ENCODE measurements at places on chromosomes 2 and 18. TPM values are rescaled to one million over a fixed set of nuclear protein-coding genes. Genes with fewer than 3 reads are reported as not detected.

DNA sequence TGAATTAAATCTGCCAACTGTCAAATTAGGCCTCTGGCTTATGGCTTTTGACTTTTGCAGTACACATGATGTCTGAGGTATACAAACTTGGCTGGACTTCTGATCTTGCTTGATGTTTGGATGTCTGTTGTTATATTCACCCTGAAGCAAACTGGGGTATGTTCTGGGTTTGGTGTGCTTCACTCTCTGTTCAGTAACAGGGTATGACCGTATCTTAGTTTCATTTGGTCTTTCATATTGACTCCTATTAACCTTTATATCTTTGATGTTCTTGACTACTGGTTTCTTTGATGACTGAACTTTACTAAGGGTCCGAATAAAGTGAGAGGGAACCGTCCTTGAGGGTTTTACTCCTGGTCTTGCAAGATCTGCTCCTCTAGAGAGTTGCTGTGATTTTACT, 8.2 kb downstream of the CKAP2L start:
- H3K4me3 ChIP-seq = no peak overlapping the region
- no peaks in the 10 kb centered on the region for H3K4me1 ChIP-seq
- H3K27ac ChIP-seq = no peak overlapping the region
- DNase-seq = no peak

- H3K4me3 ChIP-seq = no peak overlapping the region
- no peaks in the 10 kb centered on the region for H3K27me3 ChIP-seq
- H3K27ac ChIP-seq = no peak overlapping the region
- H3K4me1 ChIP-seq = no peaks in the 10 kb centered on the region
- H3K36me3 ChIP-seq = no peaks in the 10 kb centered on the region
- no peak for DNase-seq
Observed at GRCh38 chr2:20185176-20186022, 39.5 kb downstream of the SDC1 start.

DNA sequence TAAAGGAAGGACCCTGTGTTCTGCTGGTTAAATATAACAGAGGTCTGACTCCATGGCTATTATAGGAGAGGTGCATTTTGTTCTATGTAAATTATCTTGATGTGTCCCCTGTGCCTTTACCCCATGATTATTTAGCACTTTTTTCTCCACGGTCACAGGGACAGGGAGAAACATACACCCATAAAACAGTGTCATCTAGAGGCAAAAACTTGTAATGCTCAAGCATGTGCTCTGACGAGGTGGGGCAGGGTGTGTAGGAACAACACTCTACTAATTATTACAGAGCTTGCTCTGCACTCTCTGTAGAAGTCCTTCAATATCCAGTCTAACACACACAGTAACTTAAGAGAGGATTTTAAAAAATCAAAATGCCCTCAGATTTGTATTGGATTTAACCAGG, 187.9 kb downstream of the NEDD4L start:
- no peak overlapping the region for H3K27ac ChIP-seq
- H3K36me3 ChIP-seq = no peaks in the 10 kb centered on the region
- H3K27me3 ChIP-seq = no peaks in the 10 kb centered on the region

GRCh38 chr18:52046842-52047241, 293.2 kb upstream of the DCC start:
- H3K36me3 ChIP-seq = no peaks in the 10 kb centered on the region
- DNase-seq = no peak
- no peaks in the 10 kb centered on the region for H3K27me3 ChIP-seq
- no peaks in the 10 kb centered on the region for H3K4me1 ChIP-seq
- H3K27ac ChIP-seq = no peak overlapping the region

- no peak overlapping the region for H3K27ac ChIP-seq
- H3K27me3 ChIP-seq = no peaks in the 10 kb centered on the region
Observed at GRCh38 chr2:126750506-126750905, 94.5 kb downstream of the GYPC start.

DNA sequence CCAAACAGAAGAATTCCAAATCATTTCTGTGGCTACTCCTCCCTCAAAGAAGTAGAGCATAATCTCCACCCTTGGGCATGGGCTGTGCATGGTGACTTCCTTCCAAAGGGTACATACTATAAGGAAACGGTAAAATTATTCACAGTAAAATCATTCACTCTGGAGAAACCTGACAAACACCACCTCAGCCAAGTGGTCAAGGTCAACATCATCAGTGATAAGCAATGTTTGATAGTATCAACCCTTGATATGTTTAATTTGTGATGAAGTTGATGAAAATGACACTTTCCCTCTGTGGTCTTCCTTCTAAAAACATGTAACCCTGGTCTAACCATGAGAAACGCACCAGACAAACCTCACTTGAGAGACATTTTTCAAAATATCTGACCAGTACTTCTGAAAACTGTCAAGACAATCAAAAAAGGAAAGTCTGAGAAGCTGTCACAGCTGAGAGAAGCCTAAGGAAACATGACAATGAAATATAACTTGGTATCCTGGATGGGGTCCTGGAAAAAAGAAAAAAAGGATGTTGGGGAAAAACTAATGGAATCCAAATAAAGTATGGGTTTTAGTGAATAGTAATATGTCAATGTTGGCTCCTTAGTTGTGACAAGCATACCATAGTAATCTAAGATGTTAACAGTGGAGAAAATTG, 9.4 kb upstream of the TXNDC2 start:
- no peak overlapping the region for H3K27ac ChIP-seq
- H3K36me3 ChIP-seq = no peaks in the 10 kb centered on the region
- no peak overlapping the region for H3K4me3 ChIP-seq
- DNase-seq = no peak
- no peaks in the 10 kb centered on the region for H3K4me1 ChIP-seq
- H3K27me3 ChIP-seq = no peaks in the 10 kb centered on the region

DNA sequence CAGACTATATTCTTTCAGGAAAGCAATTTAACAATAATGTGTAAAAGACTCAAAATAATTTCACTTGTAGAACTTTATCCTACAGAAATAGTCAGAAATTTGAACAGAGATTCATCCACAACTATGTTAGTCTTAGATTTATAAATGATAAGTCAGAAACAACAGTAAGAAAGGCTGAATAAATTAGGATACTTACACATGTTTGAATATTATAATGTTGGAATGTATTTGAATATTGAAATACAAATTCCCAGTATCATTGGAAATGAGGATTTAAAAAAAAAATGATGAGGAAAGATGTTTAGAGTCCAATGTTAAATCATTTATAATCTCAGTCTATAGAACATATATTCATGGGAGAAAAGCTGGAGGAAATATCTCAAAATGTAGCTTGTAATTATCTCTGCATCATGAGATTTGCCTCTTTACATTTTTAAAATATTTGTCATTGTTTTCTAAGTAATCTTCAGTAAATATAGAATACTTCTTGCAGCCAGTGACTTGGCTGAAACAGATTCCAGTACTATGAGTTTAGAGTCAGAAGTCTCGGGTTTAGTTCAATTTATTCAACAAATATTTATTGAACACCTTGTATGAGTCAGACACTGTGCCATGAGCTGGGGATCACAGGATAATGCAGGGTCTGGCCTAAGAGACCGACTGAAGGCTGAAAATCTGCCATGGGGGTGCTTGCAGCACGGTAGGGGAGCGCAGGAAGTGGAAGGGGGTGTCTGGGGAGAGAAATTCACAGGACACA, 32.3 kb downstream of the CXCR4 start:
- H3K36me3 ChIP-seq = no peaks in the 10 kb centered on the region
- no peaks in the 10 kb centered on the region for H3K4me1 ChIP-seq
- H3K4me3 ChIP-seq = no peak overlapping the region
- DNase-seq = no peak
- no peak overlapping the region for H3K27ac ChIP-seq

- DNase-seq = no peak
- no peak overlapping the region for H3K4me3 ChIP-seq
- H3K4me1 ChIP-seq = peaks cover 19% of the 10 kb centered on the region
- H3K36me3 ChIP-seq = no peaks in the 10 kb centered on the region
- H3K27me3 ChIP-seq = no peaks in the 10 kb centered on the region
- no peak overlapping the region for H3K27ac ChIP-seq
Observed at GRCh38 chr18:48170651-48171050, 238.5 kb downstream of the ZBTB7C start.

DNA sequence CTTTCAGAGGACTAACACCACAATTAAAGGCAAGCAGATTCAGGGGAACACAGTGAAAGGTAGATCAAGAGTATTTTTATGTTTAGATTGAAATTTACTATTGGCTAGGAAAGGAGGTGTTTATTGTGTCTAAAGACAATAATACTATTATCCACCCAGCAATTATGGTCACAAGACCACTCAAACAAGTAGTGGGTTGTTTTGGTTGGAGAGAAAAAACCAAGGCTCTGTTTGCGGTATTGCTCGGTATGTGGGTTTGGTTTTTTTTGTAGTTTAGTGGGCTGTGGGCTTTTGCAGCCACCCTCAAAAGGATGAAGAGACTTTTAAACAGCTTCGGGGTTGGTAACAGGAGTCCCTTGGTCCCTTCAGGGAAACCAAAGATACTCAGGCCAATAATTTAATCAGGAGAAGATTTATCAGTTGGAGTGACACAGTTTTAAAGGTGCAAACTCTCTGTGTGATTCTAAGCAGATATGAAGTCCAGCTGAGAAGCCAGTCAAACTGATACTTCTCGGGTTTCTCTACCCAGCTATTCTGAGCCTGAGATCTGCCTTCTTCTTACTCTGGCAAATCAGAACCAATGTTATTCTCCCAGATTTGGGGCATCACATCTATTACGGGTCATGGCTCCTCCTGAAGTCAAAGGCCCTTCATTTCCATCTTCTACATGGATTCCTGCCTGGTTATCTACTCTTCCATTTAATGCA, 55.3 kb downstream of the DCC start:
- no peak overlapping the region for H3K4me3 ChIP-seq
- DNase-seq = no peak
- no peaks in the 10 kb centered on the region for H3K4me1 ChIP-seq
- H3K27me3 ChIP-seq = no peaks in the 10 kb centered on the region
- no peak overlapping the region for H3K27ac ChIP-seq
- H3K36me3 ChIP-seq = no peaks in the 10 kb centered on the region

DNA sequence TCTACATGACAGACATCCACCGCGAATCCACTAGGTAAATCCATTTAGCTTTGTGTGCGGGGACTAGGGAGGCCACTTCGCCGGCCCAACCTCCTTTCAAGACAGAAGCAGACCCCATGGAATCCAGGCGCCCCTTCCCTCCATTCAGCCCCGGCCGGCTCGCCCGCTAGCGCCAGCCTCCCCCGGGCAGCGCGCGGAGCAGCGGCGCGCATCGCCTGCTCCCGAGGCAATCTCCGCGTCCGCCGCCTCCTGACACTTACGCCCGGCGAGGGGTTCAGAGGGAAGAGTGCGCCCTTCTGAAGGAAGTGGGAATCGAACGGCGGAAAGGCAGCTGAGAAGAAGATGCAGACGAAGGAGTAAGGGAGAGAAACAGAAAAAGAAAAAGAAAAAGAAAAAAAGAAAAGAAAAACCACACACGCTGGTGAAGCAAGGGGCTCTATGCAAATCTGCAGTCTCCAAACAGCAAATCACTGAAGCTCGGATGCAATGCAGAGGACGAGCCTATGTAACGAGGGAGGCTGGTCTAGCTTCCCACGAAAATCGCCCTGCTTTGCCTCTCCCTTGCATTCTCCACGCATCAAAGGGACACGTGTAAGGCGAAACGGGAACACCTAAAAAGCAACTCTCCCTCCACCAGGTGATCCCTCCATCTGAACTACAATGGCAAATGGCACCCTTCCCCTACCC, 684.4 kb downstream of the NRXN1 start:
- H3K4me1 ChIP-seq = no peaks in the 10 kb centered on the region
- no peaks in the 10 kb centered on the region for H3K27me3 ChIP-seq
- no peak overlapping the region for H3K27ac ChIP-seq
- no peaks in the 10 kb centered on the region for H3K36me3 ChIP-seq
- H3K4me3 ChIP-seq = peak overlapping the region; percentile 12

DNA sequence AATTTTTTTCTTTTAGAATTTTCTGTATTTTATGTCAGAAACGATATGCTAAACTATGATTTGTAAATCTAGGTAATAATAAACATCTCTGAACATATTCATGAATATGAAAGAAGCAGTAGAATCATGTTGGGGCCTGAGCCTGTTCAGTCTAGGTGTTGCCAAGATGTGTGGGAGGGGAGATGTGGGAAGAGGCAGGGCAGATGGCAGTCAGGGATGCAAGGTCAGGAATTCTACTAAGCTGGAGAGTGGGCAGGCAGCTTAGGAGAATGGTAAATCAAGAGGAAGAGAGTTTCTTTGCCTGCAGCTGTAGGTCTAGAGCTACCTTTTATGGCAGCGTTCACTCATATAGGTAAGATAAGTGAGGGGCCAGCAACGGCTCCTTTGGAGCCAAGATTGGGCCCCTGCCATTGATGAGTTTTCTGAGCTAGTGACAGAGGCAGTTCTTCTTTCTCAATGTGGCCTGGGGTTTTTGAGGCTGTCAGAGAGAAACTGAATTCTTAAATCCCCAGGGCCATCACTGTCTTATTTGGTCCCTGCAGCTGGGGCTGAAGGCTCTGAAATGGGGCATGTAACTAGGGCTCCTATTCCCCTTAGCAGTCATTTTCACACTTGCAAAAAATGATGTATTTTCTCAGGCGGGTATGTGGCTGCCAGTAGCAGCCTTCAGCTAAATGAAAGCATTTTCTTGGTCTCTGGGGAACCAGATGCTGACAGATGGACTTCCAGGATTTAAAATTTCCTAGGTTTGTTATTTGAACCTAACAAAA, 232.8 kb downstream of the PIK3C3 start:
- DNase-seq = no peak
- H3K4me1 ChIP-seq = no peaks in the 10 kb centered on the region
- H3K36me3 ChIP-seq = no peaks in the 10 kb centered on the region
- H3K27ac ChIP-seq = no peak overlapping the region

DNA sequence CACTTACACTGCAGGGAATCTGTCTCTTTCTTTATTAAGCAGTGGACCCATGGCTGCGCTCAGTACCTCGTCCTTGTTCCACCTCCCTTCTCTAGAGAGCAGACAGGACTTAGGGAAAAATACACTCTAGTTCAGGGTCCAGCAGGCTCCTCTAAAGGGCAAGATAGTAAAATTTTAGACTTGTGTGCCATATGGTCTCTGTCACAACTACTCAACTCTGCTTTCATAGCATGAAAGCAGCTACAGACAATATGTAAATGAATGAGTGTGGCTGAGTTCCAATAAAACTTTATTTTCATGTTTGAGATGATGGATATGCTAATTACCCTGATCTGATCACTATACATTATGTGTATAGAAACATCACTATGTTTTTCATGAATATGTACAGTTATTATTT, 163.1 kb downstream of the BABAM2 start:
- no peaks in the 10 kb centered on the region for H3K36me3 ChIP-seq
- no peaks in the 10 kb centered on the region for H3K4me1 ChIP-seq
- H3K27me3 ChIP-seq = no peaks in the 10 kb centered on the region

GRCh38 chr18:42922363-42922762, 193.1 kb downstream of the RIT2 start:
- H3K36me3 ChIP-seq = no peaks in the 10 kb centered on the region
- H3K27me3 ChIP-seq = no peaks in the 10 kb centered on the region
- H3K27ac ChIP-seq = no peak overlapping the region
- no peak overlapping the region for H3K4me3 ChIP-seq

GRCh38 chr2:99485411-99485810, 4.4 kb downstream of the REV1 start:
- no peaks in the 10 kb centered on the region for H3K27me3 ChIP-seq
- peaks cover 60% of the 10 kb centered on the region for H3K4me1 ChIP-seq
- H3K4me3 ChIP-seq = no peak overlapping the region
- H3K27ac ChIP-seq = no peak overlapping the region

Gene AOX1
- total RNA-seq = 33.4 TPM

Gene ARHGAP25
- total RNA-seq = 4.4 TPM

Gene ALK
- not detected for total RNA-seq

Gene EPB41L3
- total RNA-seq = 9.1 TPM

Measured in heart left ventricle (tissue), 16 donors.